ENCODE measurements at places on chromosomes 1 and 21.
A peak's percentile ranks its signal among the peaks of the same experiment; 100 is the strongest.

DNA sequence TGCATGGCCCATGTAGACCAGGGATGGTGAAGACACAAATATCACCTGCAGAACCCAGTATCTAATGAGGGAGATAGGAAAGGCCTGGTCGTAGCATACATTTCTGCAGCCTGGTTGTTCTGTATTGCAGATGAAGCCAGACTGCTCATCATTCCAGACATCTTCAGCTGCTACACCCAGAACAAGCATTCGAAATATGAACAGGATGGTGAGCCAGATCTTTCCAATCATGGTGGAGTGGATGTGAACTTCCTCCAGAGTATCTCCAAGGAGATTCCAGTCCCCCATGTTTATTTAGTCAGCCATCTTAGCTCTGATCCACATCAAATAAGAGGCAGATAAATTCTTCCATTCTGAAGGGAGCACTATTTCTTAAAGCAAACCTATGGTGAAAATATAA is 2.7 kb upstream of the MYCBP start:
- H3K4me3 ChIP-seq = no peak overlapping the region
- no peak overlapping the region for H3K27ac ChIP-seq
- no peak for DNase-seq
- H3K27me3 ChIP-seq = no peaks in the 10 kb centered on the region
- peaks cover 12% of the 10 kb centered on the region for H3K4me1 ChIP-seq
- no peaks in the 10 kb centered on the region for H3K36me3 ChIP-seq

DNA sequence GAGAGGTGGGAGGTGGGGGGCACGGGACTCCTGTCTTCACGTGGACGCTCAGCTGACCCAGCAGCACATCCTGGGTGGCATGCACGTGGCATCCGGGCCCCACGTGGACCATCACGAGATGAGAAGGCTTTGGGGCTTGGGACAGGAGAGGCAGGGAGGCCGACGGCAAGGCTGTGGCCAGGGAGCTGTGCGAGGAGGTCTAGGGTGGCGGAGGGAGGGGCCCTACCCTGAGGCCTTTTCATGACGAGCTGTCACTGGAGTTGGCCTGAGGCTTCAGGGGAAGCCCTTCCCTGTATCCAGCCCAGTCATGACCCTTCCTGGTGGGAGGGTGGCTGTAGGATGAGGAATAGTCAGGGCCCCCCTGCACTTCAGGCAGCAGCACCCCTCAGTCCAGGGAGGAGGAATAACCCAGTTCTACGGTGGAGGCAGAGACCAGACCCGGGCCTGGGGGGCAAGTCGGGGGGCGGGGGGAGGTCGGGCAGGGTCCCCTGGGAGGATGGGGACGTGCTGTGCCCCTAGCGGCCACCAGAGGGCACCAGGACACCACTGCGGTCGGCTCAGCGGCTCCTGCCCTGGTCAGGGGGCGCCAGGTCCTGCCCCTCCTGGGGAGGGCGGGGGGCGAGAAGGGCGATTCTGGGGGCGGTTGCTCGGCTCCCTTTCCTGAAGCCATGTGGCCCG is 2.0 kb upstream of the PERM1 start:
- no peaks in the 10 kb centered on the region for H3K4me1 ChIP-seq
- DNase-seq = no peak
- peak overlapping the region; percentile 21 for H3K4me3 ChIP-seq
- no peaks in the 10 kb centered on the region for H3K27me3 ChIP-seq
- H3K36me3 ChIP-seq = no peaks in the 10 kb centered on the region

DNA sequence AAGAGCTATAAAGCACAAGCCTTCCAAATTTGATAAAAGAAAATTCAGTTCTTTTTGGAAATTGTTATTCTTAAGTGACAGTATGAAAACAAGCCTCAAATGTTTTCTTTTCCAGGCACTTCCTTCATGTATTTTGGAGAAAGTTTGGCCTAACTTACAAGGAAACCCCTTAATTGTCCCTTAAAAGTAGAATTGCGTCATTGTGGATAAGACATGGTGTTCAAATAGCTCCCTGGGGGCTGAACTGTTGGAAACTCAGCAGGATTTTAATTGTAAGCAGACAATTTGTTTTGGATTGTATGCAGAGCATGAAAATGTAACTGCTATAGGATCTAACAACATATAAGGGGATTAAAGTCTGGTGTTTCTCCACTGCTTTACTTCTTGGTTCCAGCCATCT is 35.4 kb upstream of the FGGY start:
- no peak overlapping the region for H3K4me3 ChIP-seq
- no peaks in the 10 kb centered on the region for H3K27me3 ChIP-seq
- no peaks in the 10 kb centered on the region for H3K36me3 ChIP-seq
- H3K27ac ChIP-seq = peak overlapping the region; percentile 35
- no peak for DNase-seq
- H3K4me1 ChIP-seq = no peaks in the 10 kb centered on the region

DNA sequence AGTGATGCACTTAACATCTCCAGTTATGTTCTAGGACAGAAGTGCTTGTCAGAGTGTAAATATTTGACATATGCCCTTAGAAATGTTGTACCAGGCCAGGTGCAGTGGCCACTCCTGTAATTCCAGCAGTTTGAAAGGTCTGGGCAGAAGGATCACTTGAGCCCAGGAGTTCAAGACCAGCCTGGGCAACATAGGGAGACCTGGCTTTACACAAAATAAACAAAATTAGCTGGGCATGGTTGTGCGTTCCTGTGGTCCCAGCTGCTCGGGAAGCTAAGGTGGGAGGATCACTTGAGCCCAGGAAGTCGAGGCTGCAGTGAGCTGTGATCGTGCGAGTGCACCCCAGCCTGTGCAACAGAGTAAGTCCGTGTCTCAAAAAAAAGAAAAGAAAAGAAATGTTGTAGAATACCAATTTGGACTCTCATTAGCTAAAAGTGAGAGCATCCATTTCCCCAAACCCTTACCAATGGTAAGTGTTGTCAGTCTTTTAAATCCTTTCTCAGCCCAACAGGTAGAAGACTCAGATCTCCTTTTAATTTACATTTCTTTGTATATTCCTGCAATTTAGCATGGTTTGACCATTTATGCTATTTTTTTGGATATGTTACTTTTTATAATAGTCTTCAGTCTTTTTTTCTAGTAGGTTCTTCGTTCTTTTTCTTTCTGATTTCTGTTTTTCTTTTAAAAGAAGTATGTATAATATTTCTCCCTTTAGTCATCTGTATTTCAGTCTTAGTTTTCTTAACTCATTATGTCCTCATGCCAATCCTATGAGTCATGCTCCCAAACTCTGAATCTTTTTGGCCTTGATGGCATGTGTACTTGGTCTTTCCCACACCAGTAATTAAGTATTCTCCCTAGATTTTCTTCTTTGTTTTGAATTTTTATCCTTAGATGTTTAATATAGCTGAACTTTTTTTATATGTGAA is 74.4 kb downstream of the CAMTA1 start:
- H3K4me3 ChIP-seq = peak overlapping the region; percentile 18
- H3K4me1 ChIP-seq = peaks cover 4% of the 10 kb centered on the region
- DNase-seq = no peak
- no peaks in the 10 kb centered on the region for H3K27me3 ChIP-seq
- H3K27ac ChIP-seq = peak overlapping the region; percentile 84
- no peaks in the 10 kb centered on the region for H3K36me3 ChIP-seq

GRCh38 chr1:151130987-151131586 is 15.3 kb downstream of the SEMA6C start:
- peak overlapping the region; percentile 44 for H3K27ac ChIP-seq
- no peak for DNase-seq
- peaks cover under 1% of the 10 kb centered on the region for H3K36me3 ChIP-seq
- no peaks in the 10 kb centered on the region for H3K4me1 ChIP-seq

DNA sequence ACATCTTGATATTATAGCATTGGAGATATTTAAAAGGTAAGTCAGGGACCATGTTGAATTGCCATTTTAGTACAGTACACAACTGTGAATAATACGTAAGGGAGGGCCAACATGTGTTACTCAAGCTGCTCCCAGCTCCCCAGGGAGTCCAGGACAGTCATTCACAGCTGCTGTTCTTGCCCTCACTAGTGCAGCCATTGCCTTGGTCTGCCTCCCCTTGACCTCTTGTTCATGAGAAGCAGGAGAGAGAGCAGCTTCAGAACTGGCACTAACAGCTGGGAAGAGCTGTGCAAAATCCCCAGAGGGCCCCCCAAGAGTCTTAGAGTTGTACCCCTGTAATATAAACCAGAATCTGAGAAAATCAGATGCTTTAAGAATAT is 16.4 kb downstream of the TCEANC2 start:
- H3K4me1 ChIP-seq = no peaks in the 10 kb centered on the region
- no peak overlapping the region for H3K27ac ChIP-seq
- no peaks in the 10 kb centered on the region for H3K27me3 ChIP-seq

DNA sequence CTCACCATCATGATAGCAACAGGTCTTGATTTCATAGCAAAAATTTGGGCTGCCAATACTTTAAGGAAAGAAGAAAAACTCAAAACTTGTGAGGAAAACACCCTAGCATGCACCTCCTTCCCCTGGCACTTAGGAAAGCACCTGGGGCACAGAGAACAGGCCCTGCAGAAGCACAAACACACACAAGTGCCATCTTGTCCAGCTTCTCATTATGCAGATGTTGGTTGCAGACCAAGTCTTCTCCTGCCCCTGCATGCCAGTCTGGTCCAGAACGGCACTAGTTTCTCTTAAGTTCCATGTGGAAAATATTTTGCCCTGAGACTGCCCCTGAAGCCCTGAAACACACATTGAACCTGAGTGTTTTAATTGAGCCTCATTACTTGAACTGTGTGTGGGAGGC is 6.3 kb upstream of the ETV3 start:
- no peak overlapping the region for H3K27ac ChIP-seq
- no peak overlapping the region for H3K4me3 ChIP-seq
- no peak for DNase-seq

DNA sequence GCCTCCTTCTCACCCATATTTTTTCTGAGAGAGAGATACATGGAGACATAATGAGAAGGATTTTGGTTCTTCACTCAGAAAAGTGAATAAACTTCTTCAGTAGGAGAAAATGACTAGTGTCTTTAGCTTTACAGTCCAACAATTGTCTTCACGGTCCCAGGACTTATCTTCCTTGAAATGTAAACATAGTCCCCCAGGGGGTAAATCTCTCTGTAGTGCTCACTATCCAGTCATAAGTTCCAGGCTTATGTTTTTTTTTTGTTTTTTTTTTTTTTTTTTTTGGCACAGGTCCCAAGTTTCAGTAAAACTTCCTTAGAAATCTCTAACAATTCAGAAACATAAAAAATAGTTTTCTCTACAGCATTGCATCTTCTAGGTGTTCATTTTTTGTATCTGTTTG is 890.2 kb upstream of the B3GALT2 start:
- no peak overlapping the region for H3K4me3 ChIP-seq
- no peak overlapping the region for H3K27ac ChIP-seq
- no peaks in the 10 kb centered on the region for H3K27me3 ChIP-seq

- H3K36me3 ChIP-seq = no peaks in the 10 kb centered on the region
- no peak for DNase-seq
- H3K4me3 ChIP-seq = no peak overlapping the region
- no peak overlapping the region for H3K27ac ChIP-seq
Measured at GRCh38 chr21:35633501-35633900, 426.8 kb downstream of the SETD4 start.

DNA sequence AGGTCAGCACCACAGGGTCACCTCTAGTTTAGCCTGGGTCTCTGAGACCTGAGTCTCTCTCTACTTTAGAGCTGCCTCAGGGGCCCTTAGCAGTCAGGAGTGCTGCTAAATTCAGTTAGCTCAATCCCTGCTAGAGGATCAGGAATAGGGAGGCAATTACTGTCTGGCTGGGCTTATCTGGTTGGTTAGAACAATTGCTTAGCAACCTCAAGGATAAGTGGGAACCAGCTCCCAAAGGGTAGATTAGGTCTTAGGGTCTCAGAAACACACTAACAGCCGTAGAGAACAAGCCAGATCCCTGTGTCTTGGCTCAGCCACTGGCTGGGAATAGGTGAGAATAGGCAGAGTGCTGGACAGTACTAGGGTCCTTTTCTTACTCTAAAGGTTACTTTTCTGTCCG is 7.7 kb downstream of the PM20D1 start:
- no peaks in the 10 kb centered on the region for H3K36me3 ChIP-seq
- H3K4me3 ChIP-seq = no peak overlapping the region
- H3K4me1 ChIP-seq = no peaks in the 10 kb centered on the region
- no peaks in the 10 kb centered on the region for H3K27me3 ChIP-seq

- H3K4me3 ChIP-seq = no peak overlapping the region
- H3K27me3 ChIP-seq = no peaks in the 10 kb centered on the region
- DNase-seq = no peak
- H3K36me3 ChIP-seq = peaks cover 28% of the 10 kb centered on the region
- no peak overlapping the region for H3K27ac ChIP-seq
Measured at GRCh38 chr1:222631611-222632208, 13.8 kb downstream of the MIA3 start.

GRCh38 chr1:36570478-36571060 is 87.9 kb upstream of the CSF3R start:
- no peaks in the 10 kb centered on the region for H3K27me3 ChIP-seq
- no peak overlapping the region for H3K4me3 ChIP-seq
- no peaks in the 10 kb centered on the region for H3K4me1 ChIP-seq

- no peak for DNase-seq
- no peak overlapping the region for H3K27ac ChIP-seq
- peaks cover 4% of the 10 kb centered on the region for H3K36me3 ChIP-seq
- no peaks in the 10 kb centered on the region for H3K4me1 ChIP-seq
- H3K4me3 ChIP-seq = no peak overlapping the region
Measured at GRCh38 chr1:220700556-220701179, 10.5 kb downstream of the C1orf115 start.
